ENCODE measurements at places on chromosomes 12 and 14. TPM values are rescaled to one million over a fixed set of nuclear protein-coding genes. Genes with fewer than 3 reads are reported as not detected.

- H3K27ac ChIP-seq, result peak overlapping the region; percentile 52
- H3K4me3 ChIP-seq, result no peak overlapping the region
- H3K36me3 ChIP-seq, result no peaks in the 10 kb centered on the region
- DNase-seq, result no peak
- no peaks in the 10 kb centered on the region for H3K27me3 ChIP-seq
These were observed 203.3 kb upstream of the NUDT4 start for GRCh38 chr12:93174473-93174872.

DNA sequence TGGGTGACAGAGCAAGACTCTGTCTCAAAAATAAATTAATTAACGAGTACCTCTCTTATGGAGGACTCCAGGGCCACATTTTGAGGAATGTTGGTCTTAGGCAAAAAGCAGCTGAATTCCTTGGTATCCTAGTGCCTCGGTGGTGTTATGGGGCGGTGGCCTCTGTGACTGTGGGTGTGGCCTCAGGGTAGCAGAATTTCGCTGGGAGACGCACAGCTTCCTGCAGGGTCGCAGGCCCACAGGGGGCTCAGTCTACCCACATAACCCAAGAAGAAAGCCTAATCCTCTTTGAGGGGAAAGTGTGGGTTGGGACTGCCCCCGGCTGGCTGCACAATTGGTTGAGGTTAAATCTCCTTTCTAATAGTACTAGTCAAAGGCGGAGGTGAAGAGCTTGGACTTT lies 11.2 kb upstream of the SERPINA4 start:
- H3K27ac ChIP-seq, result no peak overlapping the region
- no peak for DNase-seq
- no peaks in the 10 kb centered on the region for H3K4me1 ChIP-seq
- H3K36me3 ChIP-seq, result no peaks in the 10 kb centered on the region

- H3K27ac ChIP-seq, result no peak overlapping the region
- no peaks in the 10 kb centered on the region for H3K4me1 ChIP-seq
- H3K4me3 ChIP-seq, result no peak overlapping the region
- H3K27me3 ChIP-seq, result no peaks in the 10 kb centered on the region
These were observed 43.4 kb upstream of the NR2C1 start for GRCh38 chr12:95116773-95117172.

GRCh38 chr12:3614806-3615466 lies 123.9 kb downstream of the PRMT8 start:
- H3K4me1 ChIP-seq, result no peaks in the 10 kb centered on the region
- no peak for DNase-seq
- H3K27me3 ChIP-seq, result no peaks in the 10 kb centered on the region
- no peaks in the 10 kb centered on the region for H3K36me3 ChIP-seq
- no peak overlapping the region for H3K27ac ChIP-seq

GRCh38 chr12:5432011-5432400 lies at the start of gene NTF3:
NTF3 (plus strand) TSS chr12:5432108; CDS start chr12:5432325, 217 bp downstream.
- H3K27ac ChIP-seq, result peak within 1 kb of the TSS; percentile 36
- peaks cover 79% of the 10 kb centered on the region for H3K27me3 ChIP-seq
- no peak for DNase-seq
- peak within 1 kb of the TSS; percentile 52 for H3K4me3 ChIP-seq

GRCh38 chr12:31368666-31369361 lies 42.9 kb upstream of the SINHCAF start:
- no peaks in the 10 kb centered on the region for H3K27me3 ChIP-seq
- H3K36me3 ChIP-seq, result no peaks in the 10 kb centered on the region
- no peaks in the 10 kb centered on the region for H3K4me1 ChIP-seq
- no peak for DNase-seq
- no peak overlapping the region for H3K27ac ChIP-seq
- no peak overlapping the region for H3K4me3 ChIP-seq

- no peaks in the 10 kb centered on the region for H3K4me1 ChIP-seq
- no peaks in the 10 kb centered on the region for H3K27me3 ChIP-seq
- H3K4me3 ChIP-seq, result no peak overlapping the region
These were observed 68.9 kb downstream of the EPS8 start for GRCh38 chr12:15720295-15720694.

DNA sequence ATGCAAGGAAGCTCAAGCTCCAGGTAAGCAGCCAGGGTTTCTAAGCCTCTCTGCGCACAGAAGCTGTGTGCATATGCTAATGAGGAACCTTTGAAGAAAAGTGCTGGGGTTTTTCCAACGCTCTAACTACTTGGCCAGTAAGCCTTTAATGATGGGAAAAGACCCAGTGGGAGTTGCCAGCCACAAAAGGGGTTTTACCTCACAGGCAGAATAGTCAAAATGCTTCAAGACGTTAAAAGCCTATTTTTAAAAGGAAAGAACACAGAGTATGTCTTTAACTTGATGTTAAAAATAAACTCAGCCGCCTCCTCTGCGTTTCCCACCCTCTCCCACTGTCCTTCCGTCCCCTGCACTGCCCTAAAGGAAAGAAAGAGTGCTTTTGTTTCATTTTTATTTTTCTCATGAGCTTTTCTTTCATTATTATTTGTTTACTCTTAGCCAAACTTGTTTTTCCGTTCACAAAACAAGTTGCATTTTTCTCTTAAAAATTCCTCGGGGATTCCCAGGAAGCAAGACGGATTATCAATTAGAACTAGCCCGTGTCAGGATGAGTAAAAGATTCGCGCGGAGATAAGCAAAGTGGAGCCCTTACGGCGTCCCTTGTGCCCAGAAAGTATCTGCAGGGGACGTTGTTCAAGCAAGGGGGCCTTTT lies 209.8 kb upstream of the NUDT4 start:
- no peaks in the 10 kb centered on the region for H3K27me3 ChIP-seq
- no peak overlapping the region for H3K27ac ChIP-seq
- no peak for DNase-seq

- no peak overlapping the region for H3K4me3 ChIP-seq
- DNase-seq, result no peak
- no peaks in the 10 kb centered on the region for H3K27me3 ChIP-seq
- peaks cover 4% of the 10 kb centered on the region for H3K4me1 ChIP-seq
These were observed 150.4 kb upstream of the FAR2 start for GRCh38 chr12:28998662-28999120.

DNA sequence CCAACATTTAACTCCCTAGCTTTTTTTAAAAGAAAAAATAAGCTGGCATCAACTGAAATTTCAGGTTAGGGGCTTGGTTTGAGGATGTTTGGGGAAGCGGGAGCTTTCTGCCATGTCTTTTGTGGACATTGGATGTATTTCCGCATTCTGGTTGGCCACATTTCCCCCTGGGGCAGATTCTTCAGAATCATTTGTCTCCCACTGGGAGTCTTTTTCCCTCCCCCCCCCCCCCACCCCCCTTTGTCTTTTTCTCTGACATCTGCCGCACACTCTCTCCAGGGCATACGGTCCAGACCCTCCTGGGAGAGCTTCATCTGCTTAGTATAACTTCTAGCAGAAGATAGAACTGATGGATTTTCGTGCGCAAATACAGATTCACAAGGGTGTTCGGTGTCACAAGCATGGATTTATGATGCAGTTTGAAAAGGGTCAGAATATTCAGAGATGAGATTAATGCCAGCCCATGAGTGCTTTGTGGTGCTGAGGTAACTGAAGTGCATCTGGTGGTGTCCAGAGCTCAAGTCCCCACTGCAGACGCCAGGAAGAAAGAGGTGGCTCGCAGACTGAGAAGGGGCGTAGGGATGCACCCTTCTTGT lies 40.2 kb downstream of the ETV6 start:
- H3K27me3 ChIP-seq, result no peaks in the 10 kb centered on the region
- no peak for DNase-seq
- no peaks in the 10 kb centered on the region for H3K4me1 ChIP-seq
- no peaks in the 10 kb centered on the region for H3K36me3 ChIP-seq

Gene GLIPR1
- 17.0 TPM for total RNA-seq

Gene OGFOD2
- 16.5 TPM for total RNA-seq

Gene OTUB2
- 1.6 TPM for total RNA-seq

Gene PRIMA1
- 2.1 TPM for total RNA-seq

Gene SLC17A8
- not detected for total RNA-seq

Gene AGAP2
- total RNA-seq, result 1.6 TPM
